ENCODE measurements at places on chromosomes 5 and 9.

GRCh38 chr5:6899221-6899620 is 186.0 kb downstream of the TENT4A start:
- no peak for DNase-seq

- no peak for DNase-seq
Measured at GRCh38 chr5:125976421-125977000, 446.7 kb upstream of the GRAMD2B start.

- no peak for DNase-seq
Measured at GRCh38 chr9:17958363-17958762, 379.5 kb downstream of the SH3GL2 start.

DNA sequence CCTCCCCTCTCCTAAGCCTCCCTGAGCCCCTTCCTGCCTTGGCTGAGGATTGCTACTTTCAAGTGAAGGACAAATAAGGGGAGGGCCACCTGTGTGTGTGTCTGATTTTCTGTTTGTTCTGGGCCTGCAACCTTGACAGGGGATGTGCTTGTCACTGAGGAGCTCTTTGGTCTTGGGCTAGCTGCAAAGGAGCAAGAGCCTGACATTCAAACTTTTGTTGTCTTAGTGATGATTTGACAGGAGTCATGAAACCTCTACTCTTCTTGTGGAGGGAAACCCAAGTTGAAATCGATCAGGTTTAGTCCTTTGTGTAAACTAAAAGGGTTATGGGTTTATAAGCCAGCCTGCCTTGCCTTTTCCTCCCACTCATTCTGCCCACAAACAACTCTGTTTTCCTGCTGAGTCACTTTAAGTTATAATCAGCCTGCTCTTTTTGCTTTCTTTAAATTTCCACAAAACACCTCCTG is 16.9 kb downstream of the CLTA start:
- peak; percentile 35 for DNase-seq

- DNase-seq, result no peak
Measured at GRCh38 chr9:130372057-130372456, 72.7 kb upstream of the ASS1 start.

- peak; percentile 43 for DNase-seq
Measured at GRCh38 chr5:72268753-72269410, 51.2 kb downstream of the MRPS27 start.

- peak; percentile 38 for DNase-seq
Measured at GRCh38 chr5:137752905-137753690, 1.1 kb downstream of the HNRNPA0 start.

DNA sequence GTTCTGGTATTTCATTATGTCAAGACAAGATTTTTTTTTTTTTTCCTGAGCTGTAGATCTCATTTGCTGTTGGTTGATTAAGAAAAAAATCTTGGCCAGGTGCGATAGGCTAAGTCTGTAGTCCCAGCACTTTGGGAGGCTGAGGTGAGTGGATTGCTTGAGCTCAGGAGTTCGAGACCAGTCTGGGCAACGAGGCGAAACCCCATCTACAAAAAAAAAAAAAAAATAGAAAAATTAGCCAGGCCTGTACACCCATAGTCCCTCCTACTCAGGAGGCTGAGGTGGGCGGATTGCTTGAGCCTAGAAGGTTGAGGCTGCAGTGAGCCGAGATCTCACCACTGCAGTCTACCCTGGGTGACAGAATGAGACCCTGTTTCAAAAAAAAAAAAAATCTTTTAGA is 12.2 kb downstream of the CDC42SE2 start:
- no peak for DNase-seq

GRCh38 chr9:84218322-84218721 is 122.2 kb downstream of the SLC28A3 start:
- no peak for DNase-seq

DNA sequence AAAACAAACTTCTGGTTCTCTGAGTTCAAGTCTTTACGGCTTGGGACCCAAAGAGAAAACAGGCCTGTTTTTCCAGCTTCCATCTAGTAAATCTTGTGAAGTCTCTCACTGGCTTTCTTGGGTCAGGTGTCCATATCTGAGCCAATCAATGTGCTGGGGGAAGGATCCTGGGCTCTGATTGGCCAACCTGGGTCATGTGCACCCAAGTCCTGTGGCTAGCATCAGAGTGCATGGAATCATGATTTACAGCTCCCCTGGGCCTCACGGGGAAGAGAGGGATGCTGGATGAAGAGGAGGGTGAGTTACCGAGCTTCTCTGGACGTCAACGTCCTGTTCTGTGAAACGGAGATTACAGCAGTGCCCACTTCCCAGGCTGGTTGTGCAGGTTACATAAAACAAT is 19.4 kb downstream of the CXCL14 start:
- DNase-seq, result no peak

- no peak for DNase-seq
Measured at GRCh38 chr9:118577121-118577520, 792.1 kb downstream of the BRINP1 start.

- peak; percentile 87 for DNase-seq
Measured at GRCh38 chr9:136847826-136848392, 1.3 kb upstream of the PHPT1 start.

DNA sequence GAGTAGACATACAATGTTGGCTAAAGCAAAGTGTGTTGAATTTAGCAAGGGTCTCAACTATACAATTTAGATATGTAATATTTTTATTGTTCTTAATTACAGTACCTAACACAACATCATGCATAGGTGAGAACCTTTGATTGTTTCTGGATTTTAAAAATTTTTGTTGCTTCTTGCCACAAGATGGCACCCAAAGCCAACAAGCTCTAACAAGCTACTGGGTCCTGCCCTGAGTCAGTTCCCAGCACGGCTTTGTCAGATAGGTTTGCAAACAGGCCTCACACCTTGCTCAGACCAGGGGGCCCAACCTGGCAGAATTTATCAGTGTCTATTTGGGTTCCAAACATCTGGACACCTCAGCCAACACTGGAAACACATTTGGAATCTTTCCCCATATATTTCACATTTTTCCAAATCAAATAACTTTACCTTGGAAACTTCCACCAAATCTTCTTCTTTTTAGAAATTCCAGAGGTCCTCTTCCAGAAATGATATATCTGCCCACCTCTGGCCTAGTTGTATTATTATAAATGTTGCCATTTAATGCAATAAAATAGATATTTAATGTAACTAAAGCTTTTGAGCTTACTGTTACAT is 49.5 kb upstream of the EGFLAM start:
- peak; percentile 11 for DNase-seq

- no peak for DNase-seq
Measured at GRCh38 chr5:141529002-141529401, 40.1 kb downstream of the PCDHGC5 start.

GRCh38 chr9:86262492-86262891 is 3.0 kb upstream of the C9orf153 start:
- DNase-seq, result no peak

GRCh38 chr9:31347082-31347617 is 1037.3 kb upstream of the ACO1 start:
- DNase-seq, result peak; percentile 64

GRCh38 chr9:209143-209758 is 5.4 kb upstream of the DOCK8 start:
- no peak for DNase-seq

- DNase-seq, result no peak
Measured at GRCh38 chr5:32273821-32274220, 38.9 kb downstream of the MTMR12 start.

- no peak for DNase-seq
Measured at GRCh38 chr5:160271396-160271795, 41.0 kb downstream of the CCNJL start.

GRCh38 chr9:135065151-135065550 is 22.3 kb upstream of the OLFM1 start:
- DNase-seq, result no peak

DNA sequence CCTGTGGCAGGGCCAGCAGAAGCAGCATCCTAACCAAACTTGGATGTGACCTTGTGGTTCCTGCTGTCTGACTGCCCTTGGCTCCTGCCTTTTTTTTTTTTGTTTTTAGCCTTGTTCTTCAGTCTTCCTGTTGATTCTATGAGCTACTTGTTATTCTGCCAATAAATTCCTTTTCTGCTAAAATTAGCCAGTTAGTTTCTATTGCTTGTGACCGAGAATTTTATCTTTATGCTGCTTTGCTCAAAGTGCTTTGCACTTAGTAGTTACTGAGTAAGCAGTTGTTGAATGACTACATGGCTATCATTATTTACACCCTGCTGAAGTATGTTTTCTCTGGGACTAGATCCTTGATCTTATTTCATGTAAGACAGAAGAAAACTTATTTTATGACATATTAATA is 20.8 kb upstream of the ATG10 start:
- no peak for DNase-seq

DNA sequence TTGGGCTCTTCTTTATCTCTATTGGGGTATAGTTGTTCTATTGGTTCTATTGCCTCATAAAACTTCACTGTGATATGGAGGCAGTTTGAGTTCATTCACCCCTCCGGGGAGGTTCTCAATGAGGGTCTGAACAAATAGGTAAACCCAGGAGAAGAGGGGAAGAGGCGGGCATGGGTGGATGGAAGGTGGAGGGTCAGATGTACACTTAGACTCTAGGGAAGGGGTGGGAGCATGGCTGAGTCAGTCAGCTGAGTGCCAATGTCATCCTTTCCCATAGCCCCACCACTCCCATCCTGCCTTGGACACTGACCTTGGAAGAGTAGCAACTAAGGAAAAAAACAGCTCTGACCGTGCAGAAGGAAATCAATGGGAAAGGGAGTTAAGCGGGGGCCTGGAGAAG is 9.9 kb upstream of the FABP6 start:
- no peak for DNase-seq

- DNase-seq, result no peak
Measured at GRCh38 chr9:91443994-91444392, 20.4 kb upstream of the NFIL3 start.

DNA sequence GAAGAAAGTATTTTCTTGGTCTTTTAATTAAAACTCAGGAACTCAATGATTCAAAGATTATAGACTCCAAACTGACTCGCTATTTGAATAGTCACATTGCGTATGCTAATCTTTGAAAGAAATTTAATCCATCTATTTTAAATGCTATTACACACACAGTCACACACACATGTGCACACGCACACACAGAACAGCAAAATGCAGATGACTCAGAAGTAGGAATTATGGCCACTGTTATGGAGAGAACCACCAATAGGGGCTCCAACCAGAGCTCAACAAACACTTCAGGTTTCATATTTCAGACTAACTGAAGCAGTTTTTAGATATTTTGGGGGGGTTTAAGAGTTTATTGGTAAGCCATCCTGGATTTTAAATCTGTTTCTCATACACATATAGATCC is 1917.9 kb downstream of the EFNA5 start:
- DNase-seq, result no peak

- peak; percentile 68 for DNase-seq
Measured at GRCh38 chr5:32283539-32284377, 29.0 kb downstream of the MTMR12 start.

DNA sequence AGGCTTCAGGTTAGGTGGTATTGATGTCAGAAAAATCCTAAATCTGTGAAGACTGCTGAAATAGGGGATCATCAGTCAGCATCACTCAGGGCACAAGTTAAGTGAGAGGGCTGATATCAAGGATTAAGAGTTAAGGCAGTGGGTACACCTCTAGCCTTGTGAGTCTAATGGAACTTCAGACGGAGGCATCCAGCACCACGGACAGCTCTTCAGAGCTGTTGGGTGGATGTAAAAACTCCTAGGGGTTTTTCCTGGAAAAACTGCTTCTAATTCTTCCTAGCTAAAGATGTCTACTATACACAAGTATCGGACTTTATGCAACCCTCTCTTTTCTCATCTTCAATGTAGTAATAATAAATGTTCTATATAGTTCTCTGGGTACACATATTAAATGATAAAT is 165.9 kb downstream of the SH3GL2 start:
- no peak for DNase-seq

- DNase-seq, result peak; percentile 0
Measured at GRCh38 chr5:59893429-59894227, at the start of gene PDE4D. PDE4D (minus strand) TSS chr5:59893726.

- DNase-seq, result no peak
Measured at GRCh38 chr9:115349542-115349941, 231.6 kb upstream of the TNC start.

- DNase-seq, result no peak
Measured at GRCh38 chr5:116583862-116584222, 9.2 kb upstream of the SEMA6A start.

- DNase-seq, result no peak
Measured at GRCh38 chr5:79702606-79703380, 13.2 kb downstream of the CMYA5 start.

- no peak for DNase-seq
Measured at GRCh38 chr5:141492168-141492885, 3.4 kb downstream of the PCDHGC5 start.

- DNase-seq, result peak; percentile 61
Measured at GRCh38 chr9:14560194-14560593, 133.0 kb downstream of the ZDHHC21 start.

DNA sequence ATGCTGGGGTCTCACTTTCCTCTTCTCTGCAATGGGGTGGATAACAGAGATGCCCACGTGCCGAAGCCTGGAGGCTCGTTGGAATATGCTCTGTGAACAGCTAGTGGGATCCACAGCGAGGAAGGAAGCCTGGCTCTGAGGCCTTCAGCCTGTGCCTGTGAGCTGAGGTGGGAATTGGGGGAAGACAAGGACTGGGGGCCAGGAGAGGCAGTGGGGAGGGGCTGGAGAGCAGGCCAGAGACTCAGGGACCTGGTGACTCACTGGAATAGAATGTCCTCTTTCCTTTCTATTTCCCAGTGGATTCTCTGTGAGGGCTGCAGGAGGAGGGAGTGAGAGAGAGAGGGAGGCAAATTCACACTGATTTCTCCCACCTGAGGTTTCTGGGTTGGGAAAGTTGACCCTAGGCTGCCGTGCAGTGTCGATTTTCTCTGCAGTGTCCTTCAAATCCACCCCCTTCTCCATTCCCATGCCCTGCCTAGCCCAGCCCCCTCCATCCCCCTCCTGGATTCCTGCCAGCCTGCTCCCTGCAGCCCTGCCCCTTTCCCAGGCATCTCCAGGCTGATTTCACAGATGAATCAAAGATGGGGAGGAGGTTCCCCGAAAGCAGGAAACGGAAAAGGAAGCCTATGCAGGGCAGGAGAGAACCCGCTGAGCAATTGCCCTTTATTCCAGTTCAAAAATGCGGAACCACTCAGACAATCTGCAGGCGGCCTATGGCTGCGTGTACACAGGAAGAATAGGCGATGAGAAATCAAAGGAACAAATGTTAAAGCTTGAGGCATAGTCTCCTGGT is 1.4 kb upstream of the SPAAR start:
- no peak for DNase-seq

- peak; percentile 74 for DNase-seq
Measured at GRCh38 chr9:21813575-21814473, 11.4 kb downstream of the MTAP start.

DNA sequence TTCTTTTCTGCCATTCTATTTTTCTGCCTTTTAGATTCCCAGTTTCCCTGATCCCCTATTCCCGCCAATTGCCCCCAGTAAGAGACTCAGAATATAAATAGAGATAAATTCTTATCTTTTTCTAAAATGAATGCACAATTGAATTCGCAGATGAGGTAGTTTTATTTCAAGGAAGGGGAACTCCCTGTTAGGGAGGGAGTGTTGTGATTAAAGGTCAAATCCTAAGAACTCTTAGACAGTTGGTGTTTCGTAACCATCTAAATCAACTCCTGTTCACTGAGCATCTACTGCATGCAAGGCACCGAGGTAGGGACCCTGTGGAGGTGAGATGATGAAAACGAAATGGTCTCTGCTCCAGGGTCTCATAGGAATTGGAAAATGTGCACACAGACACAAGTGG is 7.7 kb upstream of the MAP3K1 start:
- no peak for DNase-seq

- no peak for DNase-seq
Measured at GRCh38 chr5:156476158-156476551, 149.2 kb downstream of the SGCD start.

All from activated CD4-positive, alpha-beta T cell treated with anti-CD3 and anti-CD28 coated beads, Interleukin-2, Interleukin-4, amounts not matched to agents 100 ng/mL and 50 ng/mL, durations not matched to agents 16 hours and 8 hours (primary cell).